Mucosa of gallbladder (tissue), 1 donor: ENCODE measurements at places on chromosomes 7 and 10. TPM values are rescaled to one million over a fixed set of nuclear protein-coding genes. Genes with fewer than 3 reads are reported as not detected.

Gene RELN
- total RNA-seq: 1.8 TPM

Gene CC2D2B
- 2.9 TPM for total RNA-seq

Gene HOXA1
- total RNA-seq: 0.40 TPM

Gene PAPSS2
- 96.4 TPM for total RNA-seq

Gene OGA
- total RNA-seq: 104 TPM

Gene ENKUR
- 0.37 TPM for total RNA-seq

Gene ELAPOR2
- total RNA-seq: 10.9 TPM

Gene LBX1
- total RNA-seq: not detected

Gene ZNF853
- 11.2 TPM for total RNA-seq

DNA sequence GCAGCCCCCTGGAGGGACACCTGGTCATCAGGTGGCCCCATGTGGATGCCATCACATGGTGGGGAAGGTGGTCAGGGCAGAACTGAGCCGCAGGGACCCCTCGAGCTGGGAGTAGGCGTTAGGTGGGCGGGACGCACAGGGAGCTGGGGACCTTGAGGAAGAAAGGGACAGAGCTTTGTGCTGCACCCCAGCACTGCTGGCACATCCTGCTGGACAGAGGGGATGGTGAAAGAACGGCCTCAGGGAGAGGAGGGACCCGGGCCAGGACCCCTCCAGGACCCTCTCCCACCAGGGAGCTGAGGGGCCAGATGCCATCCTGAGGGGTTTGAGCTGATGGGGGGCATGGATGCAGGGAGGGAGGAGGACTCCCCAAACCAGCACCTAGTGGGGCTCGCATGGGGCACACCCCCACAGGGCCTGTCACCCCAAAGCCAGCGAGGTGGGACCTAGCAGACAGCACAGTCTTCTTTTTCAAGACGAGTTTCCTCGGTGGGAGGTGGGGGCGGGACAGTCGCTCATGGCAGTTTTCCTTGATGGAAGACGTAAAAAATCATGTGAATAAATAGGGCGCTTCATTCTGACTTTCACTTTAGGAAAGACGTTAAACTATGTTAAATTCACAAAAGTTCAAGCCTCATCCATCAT lies 43.3 kb downstream of the STK32C start:
- no peak for DNase-seq

DNA sequence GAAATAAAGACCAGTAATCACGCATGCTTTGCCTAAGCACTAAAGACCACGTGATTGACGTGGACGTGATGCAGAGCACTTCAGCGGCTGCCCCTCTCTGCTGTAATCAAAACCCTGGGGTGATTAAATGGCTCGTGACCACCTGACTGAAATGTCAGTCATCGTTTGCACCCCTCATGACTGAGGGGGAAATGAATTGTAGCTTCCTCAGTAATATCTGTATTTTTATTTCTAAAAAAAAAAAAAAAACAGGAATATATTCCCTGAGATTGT lies 148.1 kb upstream of the RSU1 start:
- no peak for DNase-seq

DNA sequence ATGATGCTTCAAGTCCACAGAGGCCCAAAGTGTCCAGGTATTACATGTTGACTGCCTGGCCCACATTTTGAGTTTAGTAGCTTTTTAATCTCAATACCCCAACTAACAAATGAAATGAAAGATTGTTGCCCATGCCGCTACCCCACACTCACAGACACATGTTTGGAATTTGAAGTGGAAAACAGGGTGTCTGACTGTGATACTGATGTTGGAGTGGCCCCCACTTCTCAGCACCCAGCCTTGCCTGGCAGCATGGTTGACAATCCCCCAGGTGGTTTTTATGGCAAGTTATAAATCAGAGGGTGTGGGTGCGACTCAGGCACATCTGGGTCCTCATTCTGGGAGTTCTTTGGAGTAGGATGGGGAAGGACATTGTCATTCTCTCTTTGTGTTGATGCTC lies 314.7 kb upstream of the ZNF32 start:
- no peak for DNase-seq

- DNase-seq: no peak
These were observed 207.7 kb upstream of the AHR start for GRCh38 chr7:17090751-17091150.

DNA sequence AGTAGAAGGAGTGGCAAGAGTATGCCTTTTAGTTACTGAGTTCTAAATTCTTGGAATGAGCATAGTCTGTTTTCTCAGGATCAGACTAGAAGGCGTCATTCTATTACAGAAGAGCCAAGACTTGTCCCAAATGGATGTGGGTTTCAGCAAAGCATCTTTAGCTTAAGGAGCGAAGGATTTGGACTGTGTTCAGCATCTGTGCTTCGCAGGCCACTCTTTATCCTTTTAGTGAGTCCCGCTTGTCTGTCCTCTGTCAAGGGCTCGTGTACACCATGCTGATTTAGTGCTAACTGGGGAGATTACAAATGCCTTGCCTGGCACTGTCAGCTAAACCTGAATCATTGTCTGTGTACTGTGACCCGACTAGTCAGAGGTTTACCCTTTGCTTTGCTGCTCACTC lies 465.7 kb downstream of the AUTS2 start:
- no peak for DNase-seq

DNA sequence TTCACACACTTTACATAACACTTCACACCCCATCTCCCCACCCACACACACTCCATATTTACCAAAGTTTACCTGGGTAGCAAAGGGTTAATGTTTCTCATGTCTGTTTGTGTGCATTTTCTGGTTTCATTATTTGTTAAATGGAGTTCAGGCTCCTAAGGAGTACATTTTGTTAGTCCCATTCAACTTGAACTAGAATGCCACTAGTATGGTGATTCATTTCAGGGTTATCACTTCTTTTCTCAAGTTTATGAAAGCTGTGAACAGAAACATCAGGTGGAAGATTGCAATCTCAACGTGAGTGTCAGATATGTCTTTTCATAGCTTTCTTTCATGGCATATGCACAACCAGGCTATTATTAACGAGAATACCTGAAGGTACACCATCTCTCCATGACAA lies 1027.5 kb downstream of the GATA3 start:
- no peak for DNase-seq

GRCh38 chr7:131057794-131058070 lies 269.9 kb upstream of the MKLN1 start:
- DNase-seq: no peak

DNA sequence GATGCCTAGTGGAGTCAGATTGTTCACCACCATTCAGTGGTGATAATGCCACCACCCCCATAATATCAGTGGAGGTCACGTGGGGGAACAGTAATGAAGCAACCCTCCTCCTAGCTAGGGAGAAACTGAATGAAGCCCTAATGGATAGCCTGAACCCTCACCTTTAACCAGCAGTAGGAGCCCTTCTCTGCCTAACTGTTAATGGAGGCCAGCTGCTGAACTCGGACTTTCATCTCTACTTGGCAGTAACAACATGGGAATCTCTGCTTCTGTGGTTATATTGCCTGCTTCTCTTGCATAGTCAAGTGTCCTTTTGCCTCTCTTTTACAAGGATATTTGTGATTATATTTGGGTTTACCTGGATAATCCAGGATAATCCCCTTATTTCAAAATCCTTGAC lies 1097.9 kb downstream of the REEP3 start:
- DNase-seq: no peak

DNA sequence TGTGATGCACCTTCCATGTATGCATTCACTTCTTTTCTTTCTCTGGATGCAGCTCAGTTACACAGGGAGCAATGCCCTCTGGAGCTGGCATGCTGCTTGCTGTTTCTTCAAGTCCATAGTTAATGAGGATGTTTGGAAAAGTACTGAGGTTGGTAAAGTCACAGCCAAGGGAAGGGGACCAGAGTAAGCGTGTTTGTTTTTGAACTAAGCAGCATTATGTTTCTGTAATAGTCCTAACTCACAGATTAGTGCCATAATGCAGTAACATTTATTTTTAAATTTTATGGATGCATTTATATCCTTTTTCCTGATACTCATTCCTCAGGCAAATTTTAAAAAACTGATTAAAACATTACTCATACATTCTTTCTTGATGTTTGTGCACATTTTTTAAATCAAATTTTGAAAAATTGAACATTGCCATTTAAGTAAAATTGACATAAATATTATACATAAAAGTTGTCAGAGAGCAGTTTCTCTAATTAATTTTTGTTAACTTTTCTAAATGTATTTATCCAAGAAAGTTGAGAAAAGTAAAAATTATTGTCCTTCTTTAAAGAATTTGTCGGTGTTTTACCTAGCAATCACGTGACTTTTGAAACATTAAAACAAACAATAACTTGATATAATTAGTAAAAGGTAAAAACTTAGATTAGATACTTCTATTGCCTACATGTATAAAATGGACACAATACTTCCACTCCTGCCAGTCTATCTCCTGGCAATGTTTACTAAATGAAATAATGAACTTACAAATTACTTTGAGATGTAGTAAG lies 659.6 kb upstream of the ANKRD30A start:
- no peak for DNase-seq

- DNase-seq: no peak
These were observed 132.7 kb downstream of the GATA3 start for GRCh38 chr10:8187171-8187666.

DNA sequence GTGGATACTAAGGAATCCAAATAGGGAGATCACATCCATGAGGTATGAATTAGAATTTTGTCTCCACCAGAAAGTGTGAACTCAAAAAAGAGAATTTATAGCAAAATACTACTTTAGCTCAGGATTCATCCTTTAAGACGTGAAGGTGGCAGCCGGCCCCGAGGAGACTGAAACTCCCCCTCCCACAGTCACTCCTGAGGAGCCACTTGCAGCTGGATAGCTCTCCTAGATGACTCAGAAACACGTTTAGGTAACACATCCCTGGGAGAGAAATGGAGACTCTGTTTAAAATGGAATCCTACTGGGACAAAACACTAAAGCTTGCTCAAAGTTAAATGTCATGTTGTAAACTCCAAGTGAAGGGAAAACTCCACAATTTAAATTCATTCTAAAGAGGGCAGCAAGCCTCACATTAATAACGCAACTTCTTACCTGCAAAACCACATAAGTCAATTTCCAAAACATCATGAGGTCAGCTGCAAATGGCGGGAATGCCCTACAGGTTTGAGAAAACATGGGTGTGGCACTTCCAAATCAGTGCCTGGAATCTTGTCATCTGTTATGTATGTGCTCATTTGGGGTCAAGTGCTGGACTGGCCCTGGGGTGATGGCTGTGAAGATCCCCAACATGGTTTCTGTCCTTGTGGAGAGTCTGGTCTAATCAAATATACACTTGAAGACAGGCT lies 46.2 kb downstream of the ICA1 start:
- no peak for DNase-seq

GRCh38 chr10:43383204-43383971 lies 12.0 kb downstream of the FXYD4 start:
- no peak for DNase-seq

GRCh38 chr7:20151708-20152456 lies 65.3 kb downstream of the MACC1 start:
- DNase-seq: no peak

DNA sequence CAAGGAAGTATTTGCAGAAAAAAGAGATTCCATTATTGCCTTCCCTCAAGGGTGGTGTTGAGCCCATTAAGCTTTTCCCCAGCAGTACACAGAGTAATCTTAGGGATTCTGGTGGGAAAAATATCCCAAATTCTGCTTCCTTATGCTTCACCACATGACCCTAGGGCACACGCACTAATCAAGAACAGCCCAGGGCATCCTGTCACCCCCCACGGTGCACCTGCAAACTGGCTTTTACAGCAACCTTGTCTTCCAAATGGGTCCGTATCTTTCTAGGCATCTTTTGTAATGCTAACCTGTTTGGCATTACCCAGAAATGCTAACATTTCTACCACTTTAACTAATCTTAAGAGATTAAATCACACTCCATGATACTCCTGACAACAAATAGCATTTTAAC lies 926 bp upstream of the C7orf33 start:
- no peak for DNase-seq

DNA sequence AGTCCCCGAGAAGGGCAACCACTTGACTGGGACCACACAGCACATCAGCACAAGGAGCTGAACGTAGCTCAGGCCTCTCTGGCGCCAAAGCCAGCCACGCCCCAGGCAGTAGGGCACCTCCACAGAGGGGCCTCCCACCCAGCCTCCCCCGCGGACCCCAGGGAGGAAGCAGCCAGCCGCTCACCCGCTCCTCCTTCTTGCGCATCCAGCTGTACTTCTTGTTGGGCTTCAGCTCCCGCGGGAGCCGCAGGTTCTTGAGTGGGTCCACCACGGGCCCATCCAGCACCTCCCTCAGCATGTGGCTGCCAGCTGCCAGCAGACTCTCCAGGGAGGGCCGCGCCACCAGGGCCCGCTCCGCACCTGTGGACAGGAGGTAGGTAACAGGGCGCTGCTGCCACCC lies 61.2 kb downstream of the TNRC18 start:
- no peak for DNase-seq

DNA sequence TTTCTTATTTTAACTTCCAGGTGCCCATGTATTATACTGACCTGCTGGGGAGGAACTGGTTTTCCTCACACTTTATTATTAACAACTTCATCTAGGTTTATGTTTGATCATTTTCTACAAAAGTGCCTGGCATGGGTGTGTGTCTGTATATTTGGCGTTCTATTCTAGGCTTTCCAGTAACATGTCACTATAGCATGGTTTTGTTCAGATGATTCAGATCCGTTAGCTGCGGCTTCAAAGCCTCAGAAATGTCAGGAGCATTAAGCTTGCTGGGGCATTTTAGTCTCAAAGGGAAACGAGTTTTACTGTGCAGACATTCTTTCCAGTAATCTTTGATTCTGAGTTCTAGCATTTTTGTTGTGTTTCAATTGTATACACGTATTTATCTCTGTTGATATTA lies 2.3 kb downstream of the INPP5A start:
- DNase-seq: no peak

DNA sequence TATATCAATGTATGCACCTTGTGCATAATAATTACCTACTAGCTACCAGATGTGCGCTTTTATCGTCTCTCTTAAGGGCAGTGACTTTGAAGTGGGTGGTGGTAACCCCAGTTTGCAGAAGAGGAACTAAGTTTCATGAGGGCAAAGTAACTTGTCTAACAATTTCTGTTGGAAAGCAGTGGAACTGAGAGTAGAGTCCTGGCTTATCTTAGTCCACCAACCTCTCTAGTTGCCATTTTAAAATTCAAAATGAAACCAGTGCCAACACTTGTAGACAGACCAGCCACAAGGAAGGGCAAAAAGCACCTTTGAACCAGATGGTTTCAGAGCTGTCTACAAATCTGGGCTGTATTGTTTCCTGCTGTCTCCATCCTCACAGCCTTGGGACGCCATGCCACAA lies 32.0 kb upstream of the RBM20 start:
- DNase-seq: no peak
